ENCODE measurements at places on chromosomes 1 and 21.

DNA sequence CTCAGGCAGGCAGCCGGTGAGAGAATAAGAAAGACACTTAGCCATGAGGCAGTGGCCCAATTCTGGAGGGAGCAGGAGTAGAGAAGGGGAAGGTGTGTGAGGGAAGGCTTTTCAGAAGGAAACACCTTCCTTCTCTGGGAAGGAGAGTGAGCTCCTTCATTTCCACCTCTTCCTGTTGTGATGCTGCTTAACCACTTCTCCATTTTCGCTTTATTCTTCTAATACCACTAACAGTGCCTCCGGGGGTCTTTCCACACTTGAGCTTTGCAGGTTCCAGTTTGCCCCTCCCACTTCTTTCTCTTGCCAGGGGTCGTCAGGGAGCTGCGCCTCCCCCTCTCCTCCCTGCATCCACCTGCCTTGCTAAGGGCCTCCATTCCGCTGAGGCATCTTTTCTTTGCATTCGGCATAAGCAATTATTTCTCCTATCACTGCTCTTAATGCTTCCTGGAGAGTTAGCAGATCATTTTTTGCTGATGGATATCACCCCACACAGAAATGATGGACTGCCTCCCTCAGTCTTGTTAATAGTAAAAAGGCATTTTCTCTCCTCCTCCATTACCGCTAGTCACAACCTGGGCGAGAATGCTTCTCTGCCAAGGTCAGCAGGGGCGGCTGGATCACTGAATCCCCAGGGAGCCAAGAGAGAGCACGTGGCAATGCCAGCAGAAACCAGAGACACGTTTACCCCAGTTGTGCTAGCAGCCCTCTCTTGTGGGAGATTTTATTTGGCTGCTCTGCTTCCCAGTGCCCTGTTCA lies 74.8 kb downstream of the ELAVL4 start:
- DNase-seq, result no peak

GRCh38 chr1:174414203-174414602 lies 33.6 kb upstream of the GPR52 start:
- no peak for DNase-seq

DNA sequence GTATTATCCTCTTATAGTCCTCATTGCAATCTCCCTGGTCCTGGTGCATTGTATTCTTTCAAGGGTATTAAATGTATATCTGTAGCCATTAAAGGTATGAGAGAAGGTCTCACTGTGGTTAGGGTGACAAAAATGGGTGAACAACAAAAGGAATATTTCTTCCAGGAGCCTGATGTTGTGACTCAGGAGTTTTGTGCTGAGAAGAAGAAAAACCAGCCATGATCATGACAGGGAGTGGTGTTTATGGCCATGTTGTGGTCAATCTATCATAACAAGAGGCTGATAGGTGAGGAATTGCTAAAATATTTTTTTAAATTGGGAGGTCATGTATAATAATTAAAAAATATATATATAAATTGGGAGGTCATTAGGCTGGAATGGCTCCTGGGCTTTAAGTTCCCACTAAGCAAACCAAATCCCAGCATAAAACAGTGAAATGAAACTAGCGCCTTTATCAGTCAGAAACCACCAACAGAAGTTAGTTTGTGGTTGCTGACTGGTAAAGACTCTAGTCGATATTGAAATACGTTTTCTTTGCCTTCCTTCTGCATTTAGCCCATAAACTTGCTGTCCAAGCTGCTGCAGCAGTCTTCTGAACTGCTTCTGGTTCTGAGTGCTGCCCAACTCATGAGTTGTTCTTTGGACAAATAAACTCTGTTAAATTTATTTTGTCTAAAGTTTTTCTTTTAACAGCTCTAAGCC lies 60.3 kb downstream of the TBX19 start:
- DNase-seq, result no peak

- DNase-seq, result no peak
Observed at GRCh38 chr1:22457345-22457744, 5.7 kb downstream of the ZBTB40 start.

GRCh38 chr1:243917863-243918565 lies 68.0 kb upstream of the AKT3 start:
- no peak for DNase-seq

- DNase-seq, result no peak
Observed at GRCh38 chr1:192737306-192737705, 71.5 kb upstream of the RGS2 start.

GRCh38 chr1:169546087-169546995 lies 39.9 kb downstream of the F5 start:
- no peak for DNase-seq

DNA sequence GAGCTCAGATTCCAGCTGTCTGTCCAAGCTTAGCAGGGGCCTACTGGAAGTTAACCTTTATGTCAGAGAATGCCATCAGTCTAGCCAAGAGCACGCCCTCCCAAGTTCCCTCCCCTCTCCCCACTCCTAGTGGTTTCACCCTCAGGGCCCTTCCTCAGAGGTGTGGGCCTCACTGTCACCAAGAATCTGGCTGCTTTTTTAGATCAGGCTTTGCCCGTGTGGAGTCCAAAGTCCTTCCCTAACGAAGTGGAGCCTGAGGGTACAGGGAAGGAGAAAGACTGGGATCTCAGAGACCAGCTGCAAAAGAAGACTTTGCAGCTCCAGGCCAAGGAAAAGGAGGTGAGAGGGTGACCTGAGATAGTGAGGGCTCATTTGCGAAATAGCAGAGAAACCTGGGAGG lies 4.1 kb downstream of the C1orf74 start:
- no peak for DNase-seq

GRCh38 chr1:173545688-173546087 lies 57.2 kb downstream of the SLC9C2 start:
- DNase-seq, result no peak

- no peak for DNase-seq
Observed at GRCh38 chr1:177077734-177078499, 86.6 kb downstream of the ASTN1 start.

DNA sequence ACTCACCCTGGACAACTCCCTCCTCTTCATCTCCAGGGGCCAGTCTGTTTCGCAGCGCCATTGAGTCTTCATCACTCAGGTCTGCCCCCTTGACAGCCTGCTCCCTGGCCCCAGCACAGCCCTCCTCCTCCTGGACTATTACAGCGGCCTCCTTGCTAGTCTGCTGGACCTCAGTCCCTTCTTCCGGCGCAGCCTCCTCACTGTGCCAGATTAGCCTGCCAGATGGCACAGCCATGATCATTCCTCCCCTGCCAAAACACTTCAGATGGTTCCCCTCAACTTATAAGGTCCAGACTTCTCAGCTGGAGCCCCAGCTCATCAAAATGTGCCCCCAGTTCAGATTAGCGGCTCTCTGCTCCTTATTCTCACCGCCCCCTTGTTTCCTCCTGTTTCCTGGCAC lies 7.0 kb upstream of the CELSR2 start:
- DNase-seq, result no peak

DNA sequence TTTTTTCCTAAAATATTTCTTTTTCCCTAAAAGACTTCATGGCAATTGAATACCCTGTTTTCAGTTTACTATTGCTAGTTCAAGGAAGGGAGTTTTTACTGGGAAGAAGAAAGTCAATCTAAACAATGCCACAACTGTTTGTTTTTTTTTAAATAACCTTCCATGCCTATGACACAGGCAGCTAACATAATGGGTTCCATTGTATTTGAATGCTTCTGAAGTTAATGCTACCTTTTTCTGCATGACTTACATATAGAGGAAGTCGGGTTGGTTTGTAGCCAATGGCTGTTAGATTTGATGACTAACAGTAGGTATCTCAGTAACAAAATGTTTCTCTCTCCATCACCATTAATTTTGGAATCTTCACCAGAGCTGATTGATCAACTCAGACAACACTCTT lies 134.0 kb downstream of the KIF26B start:
- DNase-seq, result no peak

DNA sequence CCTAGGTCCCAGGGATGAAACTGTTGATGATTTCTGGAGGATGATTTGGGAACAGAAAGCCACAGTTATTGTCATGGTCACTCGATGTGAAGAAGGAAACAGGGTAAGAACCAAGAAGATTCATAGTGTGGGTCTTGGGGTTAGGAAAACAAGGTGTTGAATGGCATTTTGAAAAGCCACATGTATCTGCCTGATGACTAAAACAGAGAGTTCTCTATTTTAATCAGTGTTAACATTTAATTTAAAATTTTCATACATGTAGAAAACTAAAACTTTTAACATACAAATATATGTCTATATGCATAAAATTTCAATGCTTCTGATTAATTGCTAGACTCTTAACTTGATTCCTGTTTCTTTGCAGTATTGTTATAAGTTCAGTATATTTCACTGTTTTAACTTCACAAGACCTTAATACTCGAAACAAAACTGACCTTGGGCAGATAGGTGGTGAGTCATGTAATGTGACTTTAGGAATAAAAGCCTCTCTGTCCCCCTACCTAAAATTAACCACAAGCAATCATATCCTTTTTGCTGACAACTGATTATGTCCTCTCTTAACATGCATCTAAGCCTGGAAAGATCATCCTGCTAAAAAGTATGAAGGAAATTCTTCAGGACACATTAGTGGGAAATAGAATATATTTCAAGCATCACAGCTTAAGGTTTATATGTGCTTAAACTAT lies 95.6 kb downstream of the PTPRC start:
- DNase-seq, result no peak

GRCh38 chr1:151867765-151868411 lies 14.4 kb upstream of the THEM5 start:
- DNase-seq, result no peak

DNA sequence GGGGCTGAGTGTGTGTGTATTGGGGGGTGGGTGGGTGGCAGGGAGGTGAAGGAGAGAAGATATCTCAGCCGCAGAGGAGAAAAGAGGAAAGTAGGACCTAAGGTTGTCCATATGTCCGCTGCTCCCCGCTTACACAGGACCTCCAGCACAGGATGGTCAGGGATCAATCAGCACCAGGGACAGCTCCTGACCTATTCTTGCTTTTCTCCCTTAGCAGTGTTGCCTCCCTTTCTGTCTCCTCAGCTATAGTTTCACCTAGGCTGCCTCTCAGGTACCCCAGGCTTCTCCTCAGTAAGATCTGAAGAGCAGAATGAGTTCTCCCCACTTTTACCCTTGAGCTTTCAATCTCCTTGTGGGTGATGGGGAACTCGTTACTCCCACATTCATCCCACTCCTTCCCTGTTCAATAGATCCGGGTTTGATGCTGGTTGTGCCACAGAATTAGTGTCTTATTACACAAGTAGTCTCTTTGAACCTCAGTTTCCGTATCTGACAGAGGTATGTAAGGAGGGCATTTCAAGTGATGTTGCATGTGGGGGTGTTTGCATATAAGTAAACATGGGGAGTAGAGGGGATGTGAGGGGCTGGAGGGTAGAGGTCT lies 1.4 kb upstream of the DPH2 start:
- no peak for DNase-seq

DNA sequence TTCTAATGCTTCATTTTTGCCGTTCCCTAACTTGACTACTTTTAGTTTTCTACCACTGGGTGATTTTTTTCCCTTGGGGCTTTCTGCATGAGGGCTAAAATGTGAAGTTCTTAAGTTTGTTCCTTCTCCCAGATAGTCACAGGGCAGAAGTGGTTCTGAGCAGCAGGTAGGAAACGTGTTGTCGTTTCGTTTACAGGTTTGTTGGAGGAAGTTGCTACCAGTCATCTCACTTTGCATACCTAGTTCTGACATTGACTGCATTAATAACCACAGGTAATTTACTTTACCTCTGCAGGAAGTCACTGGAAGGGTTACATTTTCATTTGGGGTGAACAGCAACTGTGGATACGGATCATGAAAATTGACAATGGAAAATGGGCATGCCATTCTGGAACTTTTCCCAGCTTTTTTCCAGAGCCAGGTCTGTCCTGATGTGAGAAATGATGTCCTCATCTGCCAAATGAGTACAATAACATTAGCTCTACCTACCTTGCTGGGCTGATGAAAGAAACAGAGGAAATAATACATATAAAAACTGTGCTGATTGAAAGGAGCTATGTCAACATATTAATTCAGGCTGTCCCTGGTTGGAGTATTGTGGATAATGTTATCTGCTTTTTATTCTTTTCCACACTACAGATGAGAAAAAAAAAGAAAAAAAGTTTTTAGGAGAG lies 94.2 kb downstream of the DISC1 start:
- no peak for DNase-seq

- DNase-seq, result no peak
Observed at GRCh38 chr1:224380003-224380402, 23.3 kb downstream of the CNIH4 start.

- DNase-seq, result peak; percentile 18
Observed at GRCh38 chr1:45306319-45306718, 20.4 kb upstream of the HPDL start.

GRCh38 chr1:53249706-53250105 lies 11.4 kb upstream of the MAGOH start:
- DNase-seq, result no peak

- DNase-seq, result no peak
Observed at GRCh38 chr1:2974701-2975301, 46.5 kb upstream of the ACTRT2 start.

DNA sequence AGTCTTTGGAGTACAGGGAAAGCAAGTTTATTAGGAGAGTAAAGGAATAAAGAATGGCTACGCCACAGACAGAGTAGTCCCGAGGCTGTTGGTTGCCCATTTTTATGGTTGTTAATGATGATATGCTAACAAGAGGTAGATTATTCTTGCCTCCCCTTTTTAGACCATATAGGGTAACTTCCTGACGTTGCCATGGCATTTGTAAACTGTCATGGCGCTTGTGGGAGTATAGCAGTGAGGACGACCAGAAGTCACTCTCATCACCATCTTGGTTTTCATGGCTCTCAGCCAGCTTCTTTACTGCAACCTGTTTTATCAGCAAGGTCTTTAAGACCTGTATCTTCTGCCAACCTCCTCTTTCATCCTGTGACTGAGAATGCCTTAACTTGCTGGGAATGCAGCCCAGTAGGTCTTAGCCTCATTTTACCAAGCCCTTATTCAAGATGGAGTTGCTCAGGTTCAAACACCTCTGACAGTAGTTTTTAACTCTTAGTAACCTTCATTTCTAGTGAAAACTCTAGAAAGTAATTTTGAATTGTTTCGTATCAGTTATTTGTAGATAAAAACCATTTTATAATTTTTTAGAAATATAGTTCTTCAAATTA lies 26.2 kb downstream of the TCP10L start:
- DNase-seq, result no peak

GRCh38 chr21:37732927-37733326 lies 183.3 kb downstream of the KCNJ6 start:
- no peak for DNase-seq

DNA sequence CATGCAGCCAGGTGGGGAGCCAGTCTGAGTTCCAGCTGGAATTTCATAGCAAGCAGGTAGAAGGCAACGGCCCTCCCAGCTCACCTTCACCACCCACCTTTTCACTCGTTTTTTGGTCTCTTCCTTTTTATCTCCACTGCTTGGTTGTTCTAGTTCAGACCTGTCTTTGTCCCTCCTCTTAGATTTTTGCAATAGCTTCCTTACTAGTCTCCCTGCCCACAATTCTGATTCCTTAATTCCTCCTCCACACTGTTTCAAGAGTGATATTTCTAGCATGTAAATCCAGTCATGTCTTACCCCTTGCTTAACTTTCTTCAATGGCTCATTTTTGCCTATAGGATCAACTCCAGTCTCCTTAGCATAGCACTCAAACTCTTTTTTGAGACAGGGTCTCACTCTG lies 119.6 kb downstream of the TMEM53 start:
- no peak for DNase-seq

GRCh38 chr21:28776251-28776650 lies 216.4 kb downstream of the LTN1 start:
- no peak for DNase-seq
